ENCODE measurements at places on chromosomes 5 and 9. TPM values are rescaled to one million over a fixed set of nuclear protein-coding genes. Genes with fewer than 3 reads are reported as not detected.
A peak's percentile ranks its signal among the peaks of the same experiment; 100 is the strongest.

The OR1Q1 gene
- not detected for polyA plus RNA-seq

The PTPRD gene
- 55.8 TPM for polyA plus RNA-seq

The PDE8B gene
- polyA plus RNA-seq: 3.9 TPM

The TMEFF1 gene
- 1.5 TPM for polyA plus RNA-seq

The PCDHGB6 gene
- polyA plus RNA-seq: 3.5 TPM

The DMRT2 gene
- 33.7 TPM for polyA plus RNA-seq

The IFNA2 gene
- not detected for polyA plus RNA-seq

DNA sequence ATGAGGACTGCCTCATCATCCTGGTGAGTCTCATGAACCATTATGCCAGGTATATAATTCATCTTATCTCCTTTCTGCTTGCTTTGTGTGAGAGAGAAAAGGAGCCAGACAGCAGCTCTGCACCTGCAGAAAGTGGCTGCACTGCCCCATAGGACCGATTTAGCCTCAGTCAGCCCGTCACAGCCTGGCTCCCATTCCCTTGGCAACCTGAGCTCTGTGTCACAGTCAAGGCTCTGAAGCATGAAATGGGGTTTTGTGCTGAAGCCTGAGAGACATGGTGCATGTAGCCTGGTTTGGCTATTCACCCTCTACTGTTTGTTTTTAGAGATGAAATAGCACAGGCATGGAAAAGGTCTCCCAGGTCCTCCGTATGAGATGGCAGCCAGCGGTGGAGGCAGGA, 198.3 kb downstream of the KCTD16 start:
- DNase-seq: no peak

DNA sequence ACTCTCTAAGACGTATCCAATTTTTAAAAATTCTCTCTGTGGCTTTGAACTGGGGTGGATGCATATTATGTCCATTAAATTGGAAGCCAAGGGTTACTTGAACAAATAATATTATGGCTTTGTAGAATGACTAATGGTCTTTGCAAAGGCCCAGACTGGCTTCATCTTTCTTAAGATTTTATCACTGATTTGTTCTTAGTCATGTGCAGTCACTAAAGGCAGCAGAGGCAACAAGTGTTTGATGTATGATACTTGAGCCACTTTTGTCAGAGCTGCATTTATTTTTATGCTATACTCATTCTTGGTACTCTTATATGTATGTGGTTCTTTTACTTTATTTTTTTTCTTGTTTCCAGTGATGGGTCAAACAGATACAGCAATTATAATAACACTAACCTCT, 152.2 kb downstream of the NR2F1-AS1 start:
- DNase-seq: no peak

GRCh38 chr9:69809304-69809863, 11.2 kb upstream of the CFAP95 start:
- no peak for DNase-seq

DNA sequence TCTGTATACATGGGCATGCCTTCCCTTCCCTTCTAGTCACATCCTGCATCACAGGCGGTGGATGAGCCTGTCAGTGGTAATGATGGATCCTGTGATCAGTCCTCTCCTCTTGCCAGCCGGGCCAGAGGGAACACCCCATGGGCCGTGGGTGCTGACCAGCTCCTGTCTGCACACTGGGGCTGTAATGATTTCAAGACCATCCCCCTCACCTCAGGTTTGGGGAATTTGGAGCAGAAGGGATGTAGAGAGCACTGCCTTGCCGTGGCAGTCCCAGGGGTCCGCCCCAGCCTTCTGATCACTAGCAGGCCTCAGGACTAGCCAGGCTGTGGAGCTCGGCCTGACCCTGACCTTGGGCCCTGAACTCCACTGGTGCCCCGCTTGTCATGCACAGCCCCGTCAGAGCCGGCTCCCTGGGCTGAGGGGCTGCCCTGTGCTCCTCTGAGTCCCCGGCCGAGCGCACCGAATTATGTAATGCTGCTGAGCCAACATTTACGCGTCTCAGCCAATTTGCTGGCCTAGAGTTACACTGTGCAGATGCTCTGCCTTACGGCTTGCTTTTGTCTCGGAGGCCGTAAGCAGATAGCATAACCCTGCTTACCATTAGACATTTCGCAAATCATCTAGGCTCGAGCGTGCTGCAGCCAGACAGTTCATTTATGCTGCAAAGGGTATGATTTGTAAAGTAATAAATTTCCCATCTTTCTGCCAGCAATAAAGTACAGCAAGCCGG, 155.3 kb downstream of the MACROH2A1 start:
- DNase-seq: peak; percentile 65

GRCh38 chr9:134175808-134176598, 11.6 kb upstream of the RNU6ATAC start:
- no peak for DNase-seq

- no peak for DNase-seq
These were observed 553 bp downstream of the MAP3K1 start for GRCh38 chr5:56815658-56816545.

DNA sequence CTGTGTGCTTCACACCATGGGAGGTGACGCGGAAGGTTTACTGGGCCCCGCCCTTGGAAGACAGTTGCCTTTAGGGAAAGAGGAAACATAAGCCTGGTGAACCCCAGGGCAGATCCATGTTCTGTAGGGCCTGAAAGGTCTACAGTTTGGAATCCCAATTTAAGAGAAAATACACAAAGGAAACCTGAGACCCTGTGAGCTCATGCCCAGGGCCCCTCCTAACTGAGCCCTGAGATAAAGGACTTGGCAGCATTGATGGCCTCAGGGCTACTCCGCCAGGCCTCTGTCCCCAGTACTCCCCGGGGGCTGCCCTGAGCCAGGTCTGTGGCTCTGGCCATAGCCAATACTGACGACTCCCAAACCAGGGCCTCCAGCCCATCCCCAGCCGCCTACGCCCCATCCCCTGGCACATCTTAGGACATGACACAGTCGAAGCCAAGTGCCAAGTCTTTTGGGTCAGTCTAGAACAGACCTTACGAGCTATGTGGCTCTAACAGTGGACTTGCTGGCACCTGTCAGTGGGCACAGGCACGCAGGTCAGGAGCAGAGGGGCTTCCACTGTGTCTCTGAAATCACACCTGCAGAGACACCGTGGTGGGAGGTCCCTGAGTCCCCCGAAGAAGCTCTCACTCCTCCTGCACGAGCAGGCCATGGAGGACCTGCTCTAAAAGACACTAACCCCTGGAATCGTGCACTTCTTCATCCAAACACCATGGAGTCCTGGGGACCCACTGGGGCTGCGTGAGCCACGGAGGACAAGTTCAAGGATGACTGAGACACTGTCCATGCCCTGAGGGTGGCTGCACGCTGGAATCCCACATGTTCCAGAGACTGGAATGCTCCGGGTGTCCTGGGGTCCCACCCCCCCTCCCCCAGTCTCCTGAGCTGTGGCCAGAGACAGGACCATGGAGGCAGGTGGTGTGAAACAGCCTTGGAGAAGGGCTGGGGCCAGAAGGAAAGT, 40.3 kb upstream of the BARHL1 start:
- no peak for DNase-seq

- no peak for DNase-seq
These were observed 301.3 kb downstream of the CSNK1G3 start for GRCh38 chr5:123813264-123813663.

DNA sequence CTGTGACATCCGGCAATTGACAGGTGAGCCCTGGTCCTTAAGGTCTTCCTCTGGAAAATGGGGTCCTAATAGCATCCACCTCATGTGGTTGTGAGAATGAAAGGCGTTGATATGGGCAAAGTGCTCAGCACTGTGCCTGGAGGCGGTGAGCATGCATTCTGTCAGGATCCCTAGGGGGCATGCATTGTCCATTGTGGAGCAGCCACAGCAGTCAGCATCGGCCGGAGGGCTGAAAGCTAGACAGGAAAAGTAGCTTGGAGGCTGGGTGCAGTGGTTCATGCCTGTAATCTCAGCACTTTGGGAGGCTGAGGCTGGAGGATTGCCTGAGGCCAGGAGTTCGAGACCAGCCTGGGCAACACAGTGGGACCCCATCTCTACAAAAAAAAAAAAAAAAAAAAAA, 122.2 kb downstream of the LHX2 start:
- DNase-seq: no peak

- DNase-seq: no peak
These were observed 766.2 kb downstream of the PTPRD start for GRCh38 chr9:9846557-9846956.

GRCh38 chr5:58279259-58279658, 180.6 kb downstream of the PLK2 start:
- no peak for DNase-seq

- DNase-seq: no peak
These were observed 20.0 kb upstream of the FAM120AOS start for GRCh38 chr9:93473411-93473810.

DNA sequence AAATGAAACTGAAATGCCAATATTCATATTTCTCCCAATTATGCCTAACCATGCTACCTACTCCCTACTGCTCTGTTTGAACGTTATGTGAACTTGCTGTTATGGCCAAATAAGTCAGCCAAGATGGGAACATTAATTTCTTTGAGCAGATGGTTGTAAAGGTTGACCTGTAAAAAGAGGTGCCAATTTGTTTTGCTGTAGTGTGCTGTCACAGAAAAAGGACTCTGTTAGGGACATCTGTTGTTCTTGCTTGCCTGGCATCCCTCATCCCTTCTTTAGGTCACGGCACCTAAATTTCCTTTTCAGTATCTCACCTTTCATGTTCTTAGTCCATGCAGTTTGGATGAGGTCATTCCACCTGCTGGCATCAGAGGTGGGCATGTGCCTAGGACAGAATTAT, 35.4 kb downstream of the GDNF start:
- DNase-seq: no peak

DNA sequence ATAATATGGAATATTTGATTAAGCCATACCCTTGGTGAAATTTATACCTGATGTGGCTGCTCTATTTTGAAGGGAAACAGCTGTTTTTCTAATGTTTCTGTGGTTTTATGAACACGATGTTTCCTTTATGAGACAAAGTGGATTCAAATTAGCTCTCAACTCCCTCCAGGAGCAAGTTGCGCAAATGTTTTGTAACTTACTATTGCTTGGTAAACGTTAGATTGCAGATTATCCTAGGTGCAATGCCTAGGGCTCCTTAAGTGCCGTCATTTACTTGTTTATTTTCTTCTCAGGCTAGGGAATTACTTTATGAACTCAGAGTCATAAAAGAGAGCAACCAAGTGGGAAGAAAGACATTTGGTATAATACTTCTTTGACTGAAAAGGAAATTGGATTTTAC, 763.1 kb downstream of the TAF11L14 start:
- DNase-seq: no peak

DNA sequence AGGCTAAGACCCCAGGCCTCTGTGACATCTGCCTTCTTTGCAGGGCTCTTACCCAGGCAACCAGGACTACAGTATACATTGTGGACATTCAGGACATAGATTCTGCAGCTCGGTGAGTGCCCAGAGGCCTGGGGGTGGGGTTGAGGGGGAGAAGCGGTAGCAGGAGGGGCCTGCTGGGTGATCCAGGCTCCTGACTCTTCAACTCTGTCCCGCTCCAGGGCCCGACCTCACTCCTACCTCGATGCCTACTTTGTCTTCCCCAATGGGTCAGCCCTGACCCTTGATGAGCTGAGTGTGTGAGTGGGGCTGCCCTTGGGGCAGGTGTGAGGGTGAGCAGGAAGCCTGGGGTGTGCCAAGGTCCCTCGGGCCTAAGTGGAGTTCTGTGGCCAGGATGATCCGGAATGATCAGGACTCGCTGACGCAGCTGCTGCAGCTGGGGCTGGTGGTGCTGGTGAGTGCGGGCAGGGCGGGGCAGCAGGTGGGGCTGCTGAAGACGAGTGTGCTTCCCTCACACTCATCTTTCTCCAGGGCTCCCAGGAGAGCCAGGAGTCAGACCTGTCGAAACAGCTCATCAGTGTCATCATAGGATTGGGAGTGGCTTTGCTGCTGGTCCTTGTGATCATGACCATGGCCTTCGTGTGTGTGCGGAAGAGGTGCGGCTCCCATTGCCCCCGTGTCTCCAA, 19.8 kb downstream of the GPRIN1 start:
- DNase-seq: no peak

DNA sequence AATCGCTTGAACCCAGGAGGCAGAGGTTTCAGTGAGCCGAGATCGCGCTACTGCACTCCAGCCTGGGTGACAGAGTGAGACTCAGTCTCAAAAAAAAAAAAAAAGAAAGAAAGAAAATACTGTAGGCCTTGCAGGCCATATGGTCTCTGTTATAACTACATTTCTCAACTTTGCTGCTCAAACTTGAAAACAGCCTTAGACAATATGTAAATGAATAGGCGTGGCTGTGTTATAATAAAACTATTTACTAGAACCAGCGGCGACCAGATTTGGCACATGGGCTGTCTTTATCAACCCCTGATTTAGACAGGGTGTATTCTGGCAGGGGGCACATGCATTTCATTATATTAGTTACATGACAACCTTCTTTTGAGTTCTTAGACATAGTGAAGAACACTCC, 130.0 kb downstream of the C9orf152 start:
- DNase-seq: no peak

DNA sequence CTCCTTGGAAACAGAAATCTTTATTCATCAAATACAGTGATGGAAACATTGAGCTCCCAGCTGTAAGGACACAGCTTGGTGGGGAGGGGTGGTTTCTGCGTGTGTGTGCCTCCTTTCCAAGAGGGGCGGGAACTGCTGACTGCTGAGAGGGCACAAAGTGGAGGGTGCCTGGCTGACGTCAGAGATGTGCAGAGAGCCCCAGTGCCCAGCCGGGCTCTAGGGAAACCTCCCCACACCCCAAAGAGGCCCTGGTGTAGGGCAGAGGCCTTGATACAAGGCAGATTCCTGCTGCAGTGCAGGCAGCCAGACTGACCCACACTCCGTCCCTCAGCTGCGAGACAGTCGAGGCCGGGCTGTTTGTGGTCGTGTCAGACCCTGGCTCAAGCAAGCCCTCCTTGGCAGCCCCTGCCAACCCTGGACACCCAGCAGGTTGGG, 191.0 kb downstream of the CACNA1B start:
- no peak for DNase-seq

DNA sequence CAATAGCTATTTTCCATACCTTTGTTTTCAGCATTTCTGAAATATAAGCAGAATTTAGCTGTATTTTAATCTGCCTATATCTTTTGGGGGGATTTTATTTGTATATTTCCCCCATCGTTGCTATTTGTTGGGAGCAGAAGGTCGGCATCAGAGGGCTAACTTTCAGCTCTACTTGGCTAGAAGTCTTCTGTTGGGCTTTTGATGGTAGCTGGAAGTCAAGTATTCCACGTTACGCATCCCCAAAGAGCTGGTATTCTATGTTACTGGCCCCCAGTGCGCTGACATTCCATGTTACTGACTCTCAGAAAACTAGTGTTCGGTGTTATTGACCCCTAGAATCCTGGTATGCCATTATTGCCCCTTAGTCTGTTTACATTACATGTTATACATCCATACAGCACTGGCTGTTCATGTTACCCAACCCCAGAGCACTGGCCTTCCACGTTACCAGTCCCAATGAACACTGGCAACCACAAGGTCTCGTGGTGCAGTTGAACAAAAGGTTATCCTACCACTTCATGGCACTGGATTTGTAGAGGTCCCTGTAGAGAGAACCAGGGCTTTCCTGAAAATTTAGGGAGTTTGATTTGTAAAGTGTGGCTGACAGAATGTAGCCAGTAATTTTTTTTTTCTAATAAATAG, 278.1 kb upstream of the CD180 start:
- DNase-seq: no peak

DNA sequence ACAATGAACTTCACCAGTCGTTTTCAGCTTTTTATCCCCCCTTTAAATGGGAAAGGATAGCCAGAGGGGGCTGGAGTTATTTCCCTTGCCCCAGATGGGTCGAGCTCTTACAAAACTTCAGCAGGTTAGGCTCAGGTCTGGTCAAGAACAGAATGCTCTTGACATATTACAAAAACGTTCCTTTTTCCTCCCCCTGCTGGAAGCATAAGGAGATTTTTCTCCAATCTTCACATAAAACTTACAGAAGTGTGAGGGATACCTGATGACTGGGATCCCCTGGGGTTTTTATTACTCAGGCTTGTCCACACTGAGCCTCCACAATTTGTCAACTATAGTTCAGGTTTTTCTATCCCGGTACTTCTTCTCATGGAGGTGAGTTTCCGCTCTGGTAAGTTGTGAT, 60.8 kb downstream of the CSF2 start:
- no peak for DNase-seq

Data from forelimb muscle (tissue), 1 donor.